ENCODE measurements at places on chromosomes 7 and 10. TPM values are rescaled to one million over a fixed set of nuclear protein-coding genes. Genes with fewer than 3 reads are reported as not detected.

GRCh38 chr7:91771921-91772815 lies 108.3 kb downstream of the MTERF1 start:
- no peak for DNase-seq

GRCh38 chr10:5477948-5478693 lies 21.2 kb downstream of the CALML5 start:
- DNase-seq: no peak

DNA sequence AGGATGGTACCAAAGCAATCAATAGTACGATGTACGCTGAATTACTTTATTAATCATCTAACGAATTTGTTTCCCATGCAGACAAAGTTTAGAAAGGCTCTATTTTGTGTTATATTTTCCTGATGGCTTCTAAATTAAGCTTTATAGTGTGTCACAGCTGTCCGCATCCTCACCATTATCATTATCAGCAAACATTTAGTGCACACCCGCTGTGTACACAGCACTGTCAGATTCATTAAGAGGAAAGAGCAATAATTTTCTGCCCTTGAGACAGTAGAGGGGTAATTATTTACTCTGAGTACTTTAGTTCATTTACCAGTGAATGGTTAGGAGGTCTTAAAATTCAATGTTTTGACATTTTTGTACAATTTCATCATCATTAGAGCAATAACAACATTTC lies 233.3 kb upstream of the PTPRZ1 start:
- no peak for DNase-seq

- no peak for DNase-seq
Observed at GRCh38 chr7:88291398-88292173, 15.1 kb downstream of the STEAP4 start.

The LBX1 gene
- not detected for polyA plus RNA-seq
